ENCODE measurements at places on chromosomes 12 and 14.

DNA sequence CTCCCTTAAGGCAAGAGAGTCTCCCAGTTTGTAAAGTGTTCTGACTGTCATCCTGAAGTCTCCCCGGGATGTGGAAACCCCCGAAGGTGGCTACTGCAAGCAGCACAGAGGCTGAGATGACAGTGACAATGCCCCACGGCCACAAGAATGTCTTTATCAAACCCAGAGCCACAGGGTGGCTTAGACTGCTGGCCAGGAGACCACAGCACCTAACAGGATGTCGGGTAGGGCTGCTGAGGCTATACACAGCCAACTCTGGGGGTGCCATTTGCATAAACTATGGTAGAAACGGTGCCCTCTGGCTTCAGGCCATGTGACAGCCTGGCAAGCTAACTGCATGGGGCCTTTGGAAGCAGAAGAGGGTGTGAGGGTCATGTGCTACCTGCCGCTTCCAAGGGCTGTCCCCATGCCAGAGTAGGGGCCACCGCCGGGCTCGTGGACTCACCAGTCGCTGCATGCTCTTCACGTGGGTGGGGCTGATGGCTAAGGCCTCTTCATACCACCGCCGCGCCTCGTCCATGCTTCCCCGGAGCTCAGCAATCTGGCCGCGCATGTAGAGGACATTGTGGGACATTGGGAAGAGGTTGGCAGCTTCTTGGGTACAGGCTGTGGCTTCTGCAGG lies 180.9 kb downstream of the CALM1 start:
- DNase-seq: no peak

GRCh38 chr12:81758421-81759189 lies 545 bp downstream of the PPFIA2 start:
- no peak for DNase-seq

- no peak for DNase-seq
These were observed 2.8 kb upstream of the IFNG start for GRCh38 chr12:68162374-68162773.

- DNase-seq: no peak
These were observed 18.4 kb downstream of the SLC2A3 start for GRCh38 chr12:7917392-7918267.

DNA sequence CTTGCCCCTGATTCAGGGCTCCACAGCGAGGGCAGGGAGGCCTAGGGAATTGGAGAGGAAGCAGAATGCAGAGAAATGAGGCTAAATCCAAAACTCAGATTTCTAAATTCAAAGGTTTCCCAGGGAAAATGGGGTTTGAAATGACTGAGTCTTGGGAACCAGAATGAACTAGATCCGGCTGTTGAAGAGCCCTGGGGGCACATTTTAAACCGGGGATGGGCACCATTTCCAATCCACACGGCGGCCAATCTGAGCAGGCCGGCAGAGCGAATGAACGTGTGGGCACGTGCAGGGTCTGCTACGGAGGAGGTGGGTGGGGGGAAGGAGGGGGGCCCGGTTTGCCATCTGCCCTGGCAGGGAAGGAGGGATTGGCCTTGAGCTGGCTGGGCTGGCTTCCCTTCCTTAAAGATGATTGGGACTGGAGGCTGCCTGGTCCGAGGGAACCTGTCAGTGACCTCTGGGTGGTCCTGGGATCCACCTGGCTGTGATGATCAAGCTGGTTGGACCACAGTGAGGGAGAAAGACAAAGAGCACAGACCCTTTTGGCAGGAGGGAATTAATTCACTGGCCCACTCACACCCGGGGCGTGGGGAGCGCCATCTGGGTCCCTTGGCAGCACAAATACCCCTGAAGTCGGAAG lies 161.0 kb downstream of the RBM19 start:
- DNase-seq: no peak

DNA sequence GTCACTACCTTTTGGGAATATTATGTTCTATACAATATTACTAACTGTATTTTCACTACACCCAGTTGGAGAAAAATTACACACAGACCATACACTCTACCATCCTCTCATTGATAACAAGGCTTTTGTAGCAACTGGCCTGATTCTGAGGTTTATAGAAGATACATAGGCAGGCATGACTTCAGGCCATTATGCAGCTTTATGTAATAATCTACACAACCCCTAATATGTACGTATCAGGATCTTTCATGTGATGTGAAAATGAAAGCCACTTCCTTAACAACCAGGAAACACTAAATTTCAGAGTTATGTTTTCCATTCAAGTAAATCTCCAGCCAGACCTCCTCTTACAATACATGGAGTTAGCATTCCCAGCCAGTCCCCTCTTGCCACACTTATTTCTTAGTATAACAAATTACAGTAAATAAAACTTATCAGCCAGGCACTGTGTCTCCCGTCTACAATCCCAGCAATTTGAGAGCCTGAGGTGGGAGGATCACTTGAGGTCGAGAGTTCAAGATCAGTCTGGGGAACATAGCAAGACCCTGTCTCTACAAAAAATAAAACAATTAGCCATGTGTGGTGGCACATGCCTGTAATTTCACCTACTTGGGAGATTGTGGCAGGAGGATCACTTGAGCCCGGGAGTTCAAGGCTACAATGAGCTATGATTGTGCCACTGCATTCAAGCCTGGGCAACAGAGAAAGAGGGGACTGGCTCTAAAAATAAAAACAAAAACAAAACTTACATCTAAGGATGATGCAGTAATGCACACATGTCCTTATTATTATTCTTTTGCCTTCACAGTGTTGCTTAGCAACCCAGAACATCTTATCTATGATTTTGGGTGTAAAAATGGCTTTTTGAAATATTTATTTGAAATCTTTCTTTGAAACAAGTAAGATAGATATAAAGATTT lies 10.4 kb upstream of the OSBPL8 start:
- no peak for DNase-seq

- DNase-seq: no peak
These were observed 29.9 kb downstream of the PPFIBP1 start for GRCh38 chr12:27553941-27554340.

DNA sequence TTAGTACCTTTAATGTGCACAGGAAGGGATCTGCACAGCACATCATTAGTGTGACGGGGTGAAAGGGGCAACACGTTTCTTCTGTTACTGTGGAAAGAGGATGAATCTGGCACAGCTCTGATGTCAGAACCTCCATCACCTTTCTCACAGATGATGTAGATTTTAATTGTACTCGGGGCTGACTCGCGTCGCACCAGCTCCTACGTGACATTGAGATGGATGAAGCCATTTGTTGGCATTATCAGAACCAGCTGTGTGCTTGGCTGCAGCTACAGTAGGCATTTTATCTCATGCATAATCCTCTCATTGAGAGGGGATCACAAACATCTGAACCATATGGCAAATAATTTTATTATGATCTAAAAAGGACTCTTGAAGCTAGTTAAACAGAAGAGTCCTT lies 173.6 kb downstream of the PDZRN4 start:
- DNase-seq: no peak

GRCh38 chr14:99253890-99254289 lies 18.1 kb downstream of the BCL11B start:
- no peak for DNase-seq

GRCh38 chr12:1740161-1740948 lies 49.5 kb downstream of the ADIPOR2 start:
- DNase-seq: no peak

GRCh38 chr12:19489168-19489567 lies 49.9 kb downstream of the AEBP2 start:
- no peak for DNase-seq

GRCh38 chr12:62891805-62892549 lies 43.0 kb downstream of the PPM1H start:
- DNase-seq: no peak

- no peak for DNase-seq
These were observed 1.6 kb upstream of the SYNDIG1L start for GRCh38 chr14:74427651-74428050.

- no peak for DNase-seq
These were observed 506 bp upstream of the NAP1L1 start for GRCh38 chr12:76084863-76085519.

DNA sequence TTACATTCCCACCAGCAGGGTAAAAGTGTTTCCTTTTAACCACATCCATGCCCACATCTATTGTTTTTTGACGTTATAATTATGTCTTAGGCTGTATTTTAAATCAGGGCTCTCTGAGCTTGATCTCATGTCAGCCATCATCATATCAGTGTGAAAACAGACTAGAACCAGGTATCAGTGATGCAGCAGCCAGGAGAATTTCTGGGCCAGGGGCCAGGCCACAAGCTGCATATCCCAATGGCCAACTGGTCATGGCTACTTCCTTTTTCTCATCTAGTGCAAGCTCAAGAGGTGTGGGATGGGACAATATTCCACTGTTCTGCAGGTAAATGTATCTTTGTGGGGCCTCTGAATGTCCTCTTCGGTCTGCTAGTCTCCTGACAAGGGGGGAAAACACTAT lies 125.1 kb downstream of the CRADD start:
- no peak for DNase-seq

- no peak for DNase-seq
These were observed 552.3 kb downstream of the SLC16A7 start for GRCh38 chr12:60148109-60148508.

GRCh38 chr14:64407329-64407728 lies 19.2 kb downstream of the MTHFD1 start:
- no peak for DNase-seq

GRCh38 chr12:94644141-94644979 lies 6.0 kb downstream of the TMCC3 start:
- DNase-seq: no peak

DNA sequence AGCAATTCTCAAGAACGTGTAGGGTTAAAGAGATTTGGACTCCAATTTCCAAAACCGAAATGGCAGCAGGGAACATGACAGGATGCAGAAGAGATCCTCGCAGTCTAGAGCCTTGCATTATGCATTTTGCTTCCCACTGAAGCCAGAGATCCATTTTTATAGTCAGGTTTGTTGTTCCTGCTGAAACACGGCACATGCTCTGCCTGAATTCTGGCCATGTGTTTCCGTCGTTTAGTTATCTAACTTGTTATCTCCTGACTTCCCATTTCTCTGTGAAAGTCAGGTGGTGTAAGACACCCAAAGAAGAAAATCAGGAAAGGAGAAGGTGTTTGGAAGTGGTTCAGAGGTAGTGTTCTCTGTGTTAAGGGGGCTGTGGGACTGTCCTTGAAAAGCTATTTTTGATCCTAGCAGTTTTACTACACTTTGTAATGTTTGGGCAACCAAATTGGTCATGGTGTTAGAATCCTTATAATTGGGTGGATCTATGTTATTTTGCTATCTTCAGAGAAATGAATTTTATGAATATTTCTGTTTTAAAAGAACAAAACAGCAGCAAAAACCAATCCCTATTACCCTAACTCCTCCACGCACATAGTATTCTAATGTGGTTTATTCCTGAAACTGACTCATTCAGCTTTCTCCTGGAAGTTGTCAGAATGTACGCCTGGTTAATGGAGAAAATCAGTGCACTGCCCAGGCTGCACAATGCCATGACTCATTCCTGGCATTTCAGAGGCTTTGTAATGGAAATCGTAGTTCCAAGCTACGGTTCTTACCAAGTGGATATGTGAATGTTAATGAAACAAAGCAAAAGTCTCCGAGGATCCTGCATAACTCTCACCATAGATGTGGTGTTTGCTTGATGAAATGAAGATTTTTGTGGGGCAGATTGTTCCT lies 110.1 kb downstream of the SAMD4A start:
- DNase-seq: no peak
